ENCODE measurements at places on chromosomes 2 and 18.

DNA sequence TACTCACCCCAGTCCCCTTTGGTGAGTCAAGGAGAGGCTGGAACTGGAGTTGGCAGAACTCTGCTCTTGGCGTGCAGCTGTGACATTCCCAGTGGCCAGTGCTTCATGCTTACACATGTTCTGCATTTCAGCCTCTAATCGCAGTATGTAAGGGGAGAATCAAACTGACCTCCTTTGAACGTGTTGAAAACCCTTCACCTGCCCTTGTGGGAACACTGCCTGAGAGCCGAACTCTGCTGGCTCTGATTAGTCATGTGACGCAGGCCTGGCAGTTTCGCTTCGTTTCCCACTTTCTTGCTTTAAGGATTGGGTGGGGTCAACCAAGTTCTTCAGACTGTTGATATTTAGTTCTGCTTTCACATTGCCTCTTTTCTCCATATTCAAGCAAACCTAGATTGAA is 173.8 kb upstream of the BCL2L11 start:
- DNase-seq = no peak

- no peak for DNase-seq
These were observed 154.7 kb downstream of the RBM43 start for GRCh38 chr2:151106805-151107506.

DNA sequence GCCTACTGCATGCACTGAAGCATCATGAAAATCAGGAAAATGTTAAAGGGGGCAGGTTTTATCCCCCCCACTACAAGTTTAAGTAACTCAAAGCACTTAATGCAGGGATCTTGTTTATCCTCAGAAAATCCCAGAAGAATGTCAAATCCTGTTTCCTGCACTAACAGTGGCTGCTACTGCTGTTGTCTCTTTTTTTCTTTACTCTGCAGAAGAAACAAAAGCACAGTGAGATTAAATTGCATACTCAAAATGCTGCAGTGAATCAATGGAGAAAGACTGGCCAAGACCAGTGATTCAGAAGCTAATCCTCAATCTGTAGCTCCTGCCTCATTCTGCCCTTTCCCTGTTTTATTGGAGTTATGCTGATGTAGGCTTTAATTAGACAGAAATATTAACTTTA is 332.3 kb upstream of the FIGN start:
- no peak for DNase-seq

GRCh38 chr2:76997296-76997695 is 524.9 kb downstream of the LRRTM4 start:
- no peak for DNase-seq

- peak; percentile 68 for DNase-seq
These were observed 151.7 kb upstream of the ZNF521 start for GRCh38 chr18:25503567-25504081.

GRCh38 chr2:228853151-228853550 is 417.9 kb downstream of the PID1 start:
- DNase-seq = no peak

DNA sequence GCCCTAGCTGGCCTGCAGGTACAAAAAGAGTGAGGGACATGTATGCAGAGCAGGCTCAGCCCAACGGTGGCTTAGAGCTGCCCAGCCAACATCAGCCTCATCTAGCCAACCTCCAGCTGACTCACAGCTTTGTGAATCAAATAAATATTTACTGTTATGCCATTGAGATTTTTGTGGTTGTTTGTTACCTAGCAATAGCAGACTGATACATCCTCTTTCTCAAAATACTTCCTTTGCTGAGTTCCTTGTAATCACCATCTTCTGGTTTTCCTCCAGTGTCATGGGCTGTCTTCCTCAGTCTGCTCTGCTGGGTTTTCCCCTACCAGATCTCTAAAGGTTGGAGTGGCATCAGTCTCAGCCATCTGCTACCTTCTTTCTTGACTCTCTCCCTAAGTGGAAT is 126.6 kb upstream of the SLC1A4 start:
- DNase-seq = no peak

GRCh38 chr2:183455056-183455455 is 330.8 kb downstream of the NUP35 start:
- no peak for DNase-seq

DNA sequence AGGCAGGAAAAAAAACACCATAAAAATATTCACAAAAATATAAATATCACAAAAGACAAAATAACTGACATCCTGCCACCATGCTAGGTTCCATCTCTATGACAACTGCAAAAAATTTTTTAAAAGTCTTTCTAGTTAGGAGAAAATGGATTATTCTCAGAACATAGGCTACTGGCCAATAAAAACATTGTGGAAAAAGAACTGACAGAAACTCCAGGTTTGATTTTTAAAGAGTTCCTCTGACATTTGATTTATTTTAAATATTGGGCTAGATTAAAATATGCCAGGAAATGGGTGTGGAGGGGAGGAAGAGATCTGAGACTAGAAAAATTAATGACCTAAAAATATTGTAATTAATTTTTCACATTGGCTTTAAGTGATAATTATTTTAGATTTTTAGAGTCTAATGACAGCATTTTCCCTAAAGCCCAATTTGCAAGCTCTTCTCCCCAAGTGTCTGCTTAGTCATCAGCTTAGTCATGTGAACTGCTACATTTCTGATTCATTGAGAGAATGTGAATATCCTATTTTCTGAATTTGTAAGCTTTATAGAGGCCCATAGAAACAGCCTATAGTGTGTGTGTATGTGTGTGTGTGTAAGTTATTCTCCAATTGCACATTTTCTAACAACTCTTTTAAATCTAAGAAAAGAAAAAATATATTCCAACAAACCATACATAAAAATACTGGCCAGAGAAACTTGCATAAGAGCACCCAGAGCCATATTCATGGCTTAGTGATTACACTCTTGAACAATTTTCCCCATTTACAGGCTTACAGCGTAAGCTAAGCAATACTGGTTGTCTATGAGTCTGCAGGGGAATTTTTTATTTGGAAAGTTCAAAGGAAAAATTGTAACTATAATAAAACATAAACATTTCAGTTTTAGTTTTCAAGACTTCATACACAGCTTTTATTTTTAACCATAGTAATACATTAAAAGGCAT is 48.4 kb downstream of the TMEFF2 start:
- DNase-seq = no peak

- no peak for DNase-seq
These were observed 25.0 kb upstream of the MAP3K20 start for GRCh38 chr2:173050684-173051083.

GRCh38 chr2:43070030-43070429 is 156.4 kb downstream of the ZFP36L2 start:
- DNase-seq = no peak

DNA sequence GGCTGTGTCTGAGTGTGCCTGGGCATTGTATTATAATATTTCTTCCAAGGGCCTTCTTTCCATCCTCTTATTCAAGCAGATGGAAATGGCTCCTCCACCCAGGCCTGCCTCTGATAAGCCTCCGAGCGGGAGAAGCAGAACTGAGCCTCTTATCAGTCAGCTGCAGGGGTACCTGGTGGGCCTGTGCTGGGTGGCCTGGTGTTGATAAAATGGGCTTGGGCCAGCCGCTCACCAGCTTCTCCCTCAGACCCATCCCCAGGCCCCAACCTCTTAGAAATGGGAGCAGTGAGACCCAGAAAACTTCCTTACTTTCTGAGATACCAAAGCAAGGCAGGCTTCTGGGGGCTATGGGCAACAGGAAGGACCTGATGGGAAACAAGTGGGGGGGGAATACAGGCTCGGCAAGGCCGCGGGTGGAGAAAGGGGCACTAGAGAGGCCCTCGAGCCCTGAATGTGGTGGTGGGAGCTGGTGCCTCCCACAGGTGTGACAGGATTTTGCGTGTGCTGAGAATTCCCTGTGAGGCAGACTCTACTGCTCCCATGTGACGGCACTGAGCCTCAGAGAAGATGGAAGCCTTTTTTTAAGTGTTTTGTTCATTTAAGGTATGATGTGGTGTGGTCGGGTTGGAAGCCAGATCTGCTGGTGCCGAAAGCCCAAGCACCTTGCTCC is 18.3 kb downstream of the GYPC start:
- DNase-seq = no peak

GRCh38 chr18:3029215-3029952 is 16.4 kb upstream of the LPIN2 start:
- DNase-seq = no peak

- no peak for DNase-seq
These were observed 4.5 kb downstream of the SCYGR3 start for GRCh38 chr2:227610123-227610522.

- no peak for DNase-seq
These were observed 13.2 kb downstream of the HJURP start for GRCh38 chr2:233841183-233841582.

DNA sequence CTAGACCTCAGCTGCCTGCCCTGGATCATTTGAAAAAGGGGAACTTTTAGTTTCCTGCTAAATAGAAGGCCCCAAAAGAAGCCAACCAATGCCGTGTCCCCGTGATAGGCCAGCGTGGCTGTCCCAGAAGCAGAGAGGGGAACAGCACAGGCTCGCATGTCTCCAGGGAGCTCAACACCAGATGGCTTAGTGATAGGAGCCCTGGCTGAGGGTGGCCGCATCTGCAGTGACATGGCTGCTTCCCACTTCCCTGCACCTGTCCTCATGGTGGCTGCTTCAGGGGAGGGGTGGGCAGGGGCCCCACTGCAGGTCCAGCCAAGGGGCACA is 79.6 kb downstream of the MBP start:
- DNase-seq = no peak

GRCh38 chr2:239382384-239382880 is 18.4 kb downstream of the HDAC4 start:
- DNase-seq = no peak

DNA sequence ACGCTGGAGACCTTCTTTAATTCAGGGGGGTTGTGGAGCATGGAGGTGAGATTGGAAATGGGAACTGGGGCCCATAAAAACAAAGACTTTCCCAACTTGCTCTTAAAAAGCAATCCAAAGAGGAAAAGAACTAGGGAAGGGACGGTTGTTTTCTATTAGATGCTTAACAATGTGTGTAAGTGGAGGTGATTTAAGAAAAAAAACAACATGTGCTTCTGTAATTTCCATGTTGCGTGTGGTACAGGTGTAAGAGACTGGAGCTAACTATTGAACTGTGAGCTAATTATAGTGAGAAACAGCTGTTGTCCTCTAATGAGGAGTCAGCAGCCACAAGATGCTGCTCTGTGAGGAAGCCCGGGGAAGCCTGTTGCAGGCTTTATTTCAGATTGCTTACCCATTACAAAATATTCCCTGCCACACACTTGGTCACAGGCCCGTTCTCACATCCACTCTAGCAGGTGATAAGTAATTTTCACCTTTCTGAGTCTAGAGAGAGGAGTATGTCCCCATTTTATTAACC is 280.6 kb upstream of the PARD3B start:
- DNase-seq = no peak

DNA sequence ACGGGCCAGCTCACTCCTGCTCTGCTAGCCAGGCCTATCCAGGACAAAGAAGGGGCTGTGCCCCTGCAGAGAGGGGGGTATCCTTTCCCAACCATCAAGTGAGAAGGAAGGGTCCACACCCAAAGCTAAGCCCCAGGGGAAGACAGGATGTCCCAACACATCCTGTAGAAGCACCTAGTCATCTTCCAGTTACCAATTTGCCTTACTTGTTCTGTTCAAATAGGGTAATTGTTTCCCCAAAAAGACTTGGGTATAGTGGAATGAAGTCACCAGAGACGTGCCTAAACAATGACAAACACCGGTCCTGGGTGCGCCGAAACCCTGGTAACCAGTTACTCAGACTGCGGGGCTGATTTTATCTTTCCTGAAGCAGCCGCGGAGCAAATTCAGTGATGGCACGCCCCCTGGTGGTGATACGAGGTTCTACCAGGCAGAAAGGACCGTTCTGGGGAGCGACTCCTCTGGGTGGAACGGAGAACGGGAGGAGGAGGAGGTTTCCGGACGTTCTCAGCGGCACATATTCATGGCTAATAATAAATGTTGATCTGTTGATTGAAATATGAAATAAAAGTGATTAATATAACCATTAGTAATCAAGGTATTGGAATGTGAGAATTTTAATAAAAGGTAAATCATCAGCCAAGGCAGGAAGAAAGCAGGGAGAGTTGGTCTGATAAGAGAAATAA is 109.3 kb upstream of the STON1 start:
- DNase-seq = peak; percentile 92

- DNase-seq = no peak
These were observed 377.4 kb upstream of the CRIM1 start for GRCh38 chr2:35978218-35978617.

DNA sequence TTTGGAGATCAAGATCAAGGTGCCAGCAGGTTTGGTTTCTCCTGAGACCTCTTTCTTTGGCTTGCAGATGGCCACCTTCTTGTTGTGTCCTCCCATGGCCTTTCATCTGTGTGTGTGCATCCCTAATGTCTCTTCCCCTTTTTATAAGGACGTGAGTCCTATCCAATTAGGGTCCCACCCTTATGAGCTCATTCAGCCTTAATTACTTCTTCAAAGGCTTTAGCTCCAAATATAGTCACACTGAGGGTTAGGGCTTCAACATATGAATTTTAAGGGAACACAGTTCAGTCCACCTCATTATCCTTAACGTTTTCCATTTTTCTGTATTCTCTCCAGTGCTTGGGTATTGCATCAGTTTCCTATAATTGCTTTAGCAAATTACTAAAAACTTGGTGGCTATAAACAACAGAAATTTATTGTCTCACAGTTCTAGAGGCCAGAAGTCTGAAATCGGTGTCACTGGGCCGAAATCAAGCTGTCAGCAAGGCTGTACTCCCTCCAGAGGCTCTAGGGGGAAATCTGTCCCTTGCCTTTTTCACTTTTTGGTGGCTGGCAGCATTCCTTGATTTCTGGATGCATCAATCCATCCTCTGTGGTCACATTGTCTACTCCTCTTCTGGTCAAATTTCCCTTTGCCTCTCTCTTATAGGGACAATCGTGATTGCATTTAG is 34.1 kb downstream of the CDC42EP3 start:
- no peak for DNase-seq

- DNase-seq = no peak
These were observed 10.0 kb upstream of the KIDINS220 start for GRCh38 chr2:8847400-8847799.

GRCh38 chr2:62785810-62786597 is 80.5 kb downstream of the EHBP1 start:
- no peak for DNase-seq

GRCh38 chr18:53795610-53796009 is 428.9 kb downstream of the MBD2 start:
- no peak for DNase-seq

DNA sequence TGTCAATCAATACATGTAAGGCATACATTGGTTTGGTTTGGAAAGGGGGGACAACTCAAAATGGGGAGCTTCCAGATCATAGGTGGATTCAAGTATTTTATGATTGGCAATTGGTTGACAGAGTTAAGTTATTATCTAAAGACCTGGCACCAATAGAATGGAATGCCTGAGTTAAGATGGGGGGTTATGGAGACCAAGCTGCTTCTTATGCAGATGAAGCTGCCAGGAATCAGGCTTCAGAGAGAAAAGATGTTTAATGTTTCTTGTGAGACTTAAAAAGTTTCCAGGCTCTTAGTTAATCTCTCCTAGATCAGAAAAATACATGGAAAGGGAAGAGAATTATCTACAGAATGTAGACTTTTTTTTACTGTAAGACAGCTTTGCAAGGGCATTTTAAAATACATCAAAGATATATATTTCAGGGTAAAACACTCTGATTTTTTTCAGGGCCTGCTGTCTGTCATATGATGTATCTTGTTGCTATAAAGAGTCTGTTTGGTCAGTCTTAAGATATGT is 1343.2 kb upstream of the LRRTM1 start:
- DNase-seq = no peak

GRCh38 chr18:42404151-42404550 is 449.1 kb downstream of the PIK3C3 start:
- DNase-seq = no peak
